ENCODE measurements at places on chromosomes 2 and 18.

- H3K27me3 ChIP-seq = no peaks in the 10 kb centered on the region
- H3K36me3 ChIP-seq = peaks cover under 1% of the 10 kb centered on the region
- peak within 1 kb of the TSS; percentile 49 for H3K27ac ChIP-seq
- peak within 1 kb of the TSS; percentile 98 for H3K4me3 ChIP-seq
Observed at GRCh38 chr18:61892683-61893308, at the start of gene RNF152. TSS of gene RNF152 (minus strand) at chr18:61893007. CDS start at chr18:61816463, 76,544 bp downstream.

- no peaks in the 10 kb centered on the region for H3K4me1 ChIP-seq
- H3K27me3 ChIP-seq = no peaks in the 10 kb centered on the region
- no peak for DNase-seq
- H3K4me3 ChIP-seq = no peak overlapping the region
Observed at GRCh38 chr2:181420259-181421130, 36.7 kb upstream of the ITGA4 start.

- peaks cover 9% of the 10 kb centered on the region for H3K4me1 ChIP-seq
- H3K27ac ChIP-seq = no peak overlapping the region
- H3K4me3 ChIP-seq = no peak overlapping the region
Observed at GRCh38 chr2:10798783-10799182, 13.8 kb downstream of the PDIA6 start.

DNA sequence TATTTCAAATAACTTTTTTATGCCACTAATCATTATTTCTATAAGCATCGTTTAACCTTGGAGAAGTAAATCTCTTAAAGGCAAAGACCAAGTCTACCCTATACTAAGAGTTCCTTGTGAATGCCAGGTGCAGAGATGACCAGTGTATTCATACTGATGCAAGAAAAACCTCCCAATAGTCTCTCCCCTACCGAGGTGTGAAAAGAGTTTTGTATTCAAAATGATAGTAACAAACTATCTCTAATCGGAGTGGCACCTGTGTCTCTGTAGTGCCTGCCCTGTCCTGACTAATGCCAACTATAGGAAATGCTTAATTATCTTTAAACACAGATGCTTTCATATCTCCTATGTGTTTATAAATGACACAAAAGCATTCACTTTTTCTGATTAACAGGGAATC lies 798.5 kb downstream of the TRIB2 start:
- H3K36me3 ChIP-seq = no peaks in the 10 kb centered on the region
- no peak for DNase-seq
- H3K4me1 ChIP-seq = no peaks in the 10 kb centered on the region
- H3K27ac ChIP-seq = no peak overlapping the region
- no peaks in the 10 kb centered on the region for H3K27me3 ChIP-seq

GRCh38 chr2:232235716-232236115 lies 142.8 kb upstream of the ALPP start:
- peaks cover 13% of the 10 kb centered on the region for H3K36me3 ChIP-seq
- H3K27ac ChIP-seq = no peak overlapping the region
- no peaks in the 10 kb centered on the region for H3K27me3 ChIP-seq
- DNase-seq = no peak

- no peak for DNase-seq
- no peak overlapping the region for H3K27ac ChIP-seq
- H3K27me3 ChIP-seq = no peaks in the 10 kb centered on the region
Observed at GRCh38 chr2:43075811-43076585, 150.4 kb downstream of the ZFP36L2 start.

- H3K36me3 ChIP-seq = no peaks in the 10 kb centered on the region
- H3K4me3 ChIP-seq = no peak overlapping the region
- no peaks in the 10 kb centered on the region for H3K27me3 ChIP-seq
- peaks cover 7% of the 10 kb centered on the region for H3K4me1 ChIP-seq
- no peak for DNase-seq
- no peak overlapping the region for H3K27ac ChIP-seq
Observed at GRCh38 chr2:8133913-8134472, 547.9 kb upstream of the ID2 start.

- no peak for DNase-seq
- H3K4me1 ChIP-seq = peaks cover 8% of the 10 kb centered on the region
- no peaks in the 10 kb centered on the region for H3K36me3 ChIP-seq
- no peaks in the 10 kb centered on the region for H3K27me3 ChIP-seq
- H3K4me3 ChIP-seq = no peak overlapping the region
Observed at GRCh38 chr2:84925336-84925723, 19.9 kb downstream of the TMSB10 start.

DNA sequence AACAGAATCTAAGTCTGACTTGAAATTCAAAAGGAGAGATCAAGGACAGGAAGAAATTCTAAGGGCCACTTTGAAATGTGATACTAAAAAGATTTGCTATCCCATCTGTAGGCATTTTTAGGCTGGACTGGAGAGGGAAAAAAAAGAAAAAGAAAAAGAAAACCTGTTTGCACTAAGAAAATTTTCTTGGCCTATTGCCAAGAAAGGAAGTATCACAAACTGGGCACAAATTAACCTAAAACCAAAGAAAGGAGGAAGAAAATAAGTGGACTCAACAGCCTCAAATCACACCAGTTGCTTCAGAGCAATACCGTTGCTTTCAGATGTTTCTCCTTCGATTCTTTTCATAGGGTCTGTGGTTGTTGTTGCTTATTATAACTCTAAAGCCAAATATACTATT lies 287.9 kb upstream of the VRK2 start:
- no peaks in the 10 kb centered on the region for H3K36me3 ChIP-seq
- DNase-seq = no peak
- no peak overlapping the region for H3K27ac ChIP-seq
- H3K4me1 ChIP-seq = peaks cover 14% of the 10 kb centered on the region

GRCh38 chr18:21901423-21901945 lies 160.9 kb downstream of the MIB1 start:
- no peaks in the 10 kb centered on the region for H3K36me3 ChIP-seq
- DNase-seq = no peak
- H3K4me1 ChIP-seq = no peaks in the 10 kb centered on the region
- no peaks in the 10 kb centered on the region for H3K27me3 ChIP-seq
- no peak overlapping the region for H3K4me3 ChIP-seq

- peak; percentile 25 for DNase-seq
- no peak overlapping the region for H3K4me3 ChIP-seq
- H3K4me1 ChIP-seq = peaks cover 43% of the 10 kb centered on the region
- no peak overlapping the region for H3K27ac ChIP-seq
- no peaks in the 10 kb centered on the region for H3K27me3 ChIP-seq
- H3K36me3 ChIP-seq = no peaks in the 10 kb centered on the region
Observed at GRCh38 chr2:45258311-45258710, 249.1 kb upstream of the SIX2 start.

- no peaks in the 10 kb centered on the region for H3K4me1 ChIP-seq
- no peak overlapping the region for H3K4me3 ChIP-seq
- no peaks in the 10 kb centered on the region for H3K36me3 ChIP-seq
Observed at GRCh38 chr2:222960126-222960525, 91.9 kb upstream of the KCNE4 start.

DNA sequence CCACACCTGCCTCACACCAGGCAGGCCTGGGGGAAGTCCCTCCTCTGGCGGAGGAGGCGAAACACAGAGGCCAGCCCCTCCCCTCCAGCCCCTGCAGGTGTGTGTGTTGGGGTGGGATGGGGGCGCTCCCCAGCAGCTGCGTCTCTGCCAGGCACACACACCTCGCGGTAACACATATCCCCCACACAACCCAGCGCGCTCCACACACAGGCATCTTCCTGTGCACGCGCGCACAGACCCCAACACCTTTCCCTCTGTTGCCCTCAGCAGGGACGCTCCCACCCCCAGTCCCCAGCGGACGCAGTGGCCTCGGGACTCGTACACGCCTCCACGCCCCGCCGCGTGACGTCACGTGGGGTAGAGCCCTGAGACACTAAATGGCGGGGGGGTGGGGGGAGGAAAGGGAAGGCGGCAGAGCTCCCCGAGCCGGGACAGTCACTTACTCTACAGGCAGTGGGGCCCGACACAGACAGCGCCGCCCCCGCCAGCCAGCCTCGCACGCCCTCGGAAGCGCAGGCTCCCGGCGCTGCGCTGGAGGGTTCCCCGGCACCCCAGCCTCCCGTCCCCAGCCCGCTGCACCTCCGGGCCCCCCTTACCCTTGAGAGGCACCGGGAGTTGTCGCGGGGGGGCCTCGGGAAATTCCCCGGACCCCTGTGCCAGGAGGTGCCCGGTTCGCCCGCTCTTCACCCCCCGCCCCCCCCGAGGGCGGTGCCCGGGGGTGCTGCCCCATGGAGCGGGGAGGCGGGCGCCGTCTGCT lies at the start of gene WNT10A:
WNT10A (plus strand) TSS at position 751 of the 757 bp plus-strand sequence. CDS start 144 bp downstream, outside the sequence.
- peaks cover 15% of the 10 kb centered on the region for H3K27me3 ChIP-seq
- H3K36me3 ChIP-seq = no peaks in the 10 kb centered on the region
- no peak for DNase-seq
- H3K27ac ChIP-seq = no peak within 1 kb of the TSS
- peaks cover 10% of the 10 kb centered on the region for H3K4me1 ChIP-seq

GRCh38 chr2:7010391-7011054 lies 93.3 kb downstream of the RNF144A start:
- H3K27me3 ChIP-seq = no peaks in the 10 kb centered on the region
- no peak overlapping the region for H3K4me3 ChIP-seq
- no peaks in the 10 kb centered on the region for H3K36me3 ChIP-seq
- no peak for DNase-seq

Measured in liver (tissue), 10 donors.